Osteocyte (in vitro differentiated cells): ENCODE measurements at places on chromosomes 16 and 17. TPM values are rescaled to one million over a fixed set of nuclear protein-coding genes. Genes with fewer than 3 reads are reported as not detected.

Gene AATK
- total RNA-seq, result 0.37 TPM in 1 of 2 replicates, not detected in the other

Gene PYY
- total RNA-seq, result not detected in 2 replicates

DNA sequence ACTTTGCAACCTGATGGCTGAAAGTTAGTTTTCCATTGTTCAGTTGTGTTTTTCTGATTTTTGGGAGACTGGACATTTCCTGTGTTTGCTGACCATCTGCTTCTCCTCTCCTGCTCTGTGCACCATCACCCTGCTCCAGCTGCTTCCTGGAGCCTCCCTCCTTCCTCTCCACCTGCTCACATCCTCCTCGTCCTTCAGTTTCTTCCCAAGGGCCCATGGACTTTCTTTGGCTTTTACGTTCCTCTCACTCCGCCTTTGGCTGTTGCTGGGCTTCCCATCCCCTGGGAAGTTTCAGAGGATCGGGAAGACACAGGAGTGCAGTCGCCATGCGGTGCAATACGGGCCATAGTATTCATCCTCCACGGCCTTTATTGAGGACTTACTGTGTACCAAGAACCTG, 61.6 kb downstream of the TNFRSF13B start:
- DNase-seq, result peak; percentile 66

Gene CLEC3A
- total RNA-seq, result not detected in 2 replicates

- no peak for DNase-seq
Observed at GRCh38 chr16:87487361-87487924, 5.4 kb downstream of the ZCCHC14 start.

DNA sequence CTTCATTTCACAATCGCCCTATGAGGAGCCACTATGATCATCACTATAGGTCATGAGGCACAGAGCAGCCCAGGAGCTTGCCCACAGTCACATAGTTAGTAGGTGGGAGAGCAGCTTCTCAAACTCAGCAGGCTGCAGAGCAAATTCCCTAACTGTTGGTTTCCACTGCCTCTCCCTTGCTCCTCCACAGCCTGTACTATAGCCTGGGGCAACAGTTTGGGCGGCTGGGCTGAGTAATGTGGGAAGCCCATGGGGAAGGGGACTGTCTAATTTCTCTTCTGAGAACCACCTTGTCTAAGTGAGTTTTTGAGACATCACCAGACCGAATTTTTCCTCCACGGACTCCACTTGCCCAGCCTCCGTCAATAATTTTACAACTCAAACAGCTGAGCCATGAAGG, 73.4 kb upstream of the GPR139 start:
- DNase-seq, result no peak

DNA sequence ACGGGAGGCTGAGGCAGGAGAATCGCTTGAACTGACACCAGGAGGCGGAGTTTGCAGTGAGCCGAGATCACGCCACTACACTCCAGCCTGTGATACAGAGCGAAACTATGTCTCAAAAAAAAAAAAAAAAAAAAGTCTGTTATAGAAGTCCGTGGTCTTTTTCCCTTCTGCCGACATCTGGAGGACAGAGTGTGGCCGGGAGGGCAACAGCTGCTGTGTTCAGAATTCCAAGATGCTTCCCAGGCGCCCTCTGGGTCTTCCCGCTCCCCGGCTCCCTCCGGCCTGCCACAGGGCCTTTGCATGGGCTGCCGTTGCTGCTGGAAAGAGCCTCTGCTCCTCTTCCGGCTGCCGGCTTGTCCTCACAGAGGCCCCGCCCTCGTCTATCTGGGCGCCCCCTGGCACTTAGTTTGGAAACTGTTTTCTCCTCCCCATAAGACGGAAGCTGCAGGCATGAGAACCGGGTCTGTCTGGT, 2.4 kb upstream of the CACNA1H start:
- DNase-seq, result no peak

DNA sequence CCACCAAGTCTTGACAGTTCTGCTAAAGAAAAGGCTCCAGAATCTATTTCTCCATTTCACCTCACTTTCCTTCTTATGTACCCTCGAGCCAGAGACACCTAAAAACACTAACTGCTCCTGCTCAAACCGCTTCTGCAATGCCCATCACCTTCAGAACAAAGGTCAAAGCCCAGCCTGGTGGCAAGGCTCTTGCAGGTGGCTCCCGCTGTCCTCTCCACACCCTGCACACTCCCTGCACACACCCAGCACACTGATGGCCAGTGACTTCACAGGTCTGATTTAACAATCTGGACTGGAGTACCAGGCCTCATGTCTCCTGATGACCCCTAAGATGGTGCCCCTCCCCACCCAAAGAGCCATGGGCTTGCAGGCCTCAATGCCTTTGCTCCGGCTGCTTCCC, 9.8 kb upstream of the C17orf113 start:
- no peak for DNase-seq

DNA sequence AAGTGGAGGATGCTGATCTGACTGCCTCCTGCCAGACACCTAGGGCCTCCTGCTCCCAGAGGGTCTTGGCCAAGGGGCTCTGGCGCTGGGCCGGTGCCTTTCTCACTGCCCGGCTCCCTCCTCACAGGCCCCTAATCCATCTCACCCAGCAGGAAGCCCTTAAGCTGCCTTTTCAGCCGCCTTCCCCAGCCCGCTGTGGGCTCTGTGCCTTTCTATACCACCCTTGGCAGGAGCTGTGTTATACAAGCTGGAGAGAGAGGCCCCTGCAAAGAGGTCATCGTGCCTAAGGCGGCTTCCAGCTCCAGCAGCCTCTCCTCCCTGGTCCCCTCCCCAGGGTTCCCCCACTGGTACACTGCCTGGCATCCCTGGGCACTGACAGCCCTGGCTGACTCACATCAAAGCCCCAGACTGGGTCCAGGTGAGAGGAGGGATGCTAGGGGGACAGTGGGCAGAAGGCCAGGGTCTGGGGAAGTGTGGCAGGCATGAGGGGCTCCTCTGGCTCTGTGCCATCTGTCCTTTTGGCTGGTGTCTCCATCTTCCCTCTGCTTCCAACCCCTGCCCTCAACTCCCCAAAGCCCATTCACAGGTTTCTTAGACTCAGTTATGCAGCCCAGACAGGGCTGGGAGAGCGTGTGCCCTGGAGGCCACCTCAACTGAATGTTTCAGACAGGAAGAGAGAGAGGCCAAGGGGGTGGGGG, 15.3 kb upstream of the FZD2 start:
- DNase-seq, result peak; percentile 88
